Fibroblast of skin of abdomen (primary cell): ENCODE measurements at places on chromosomes 16 and 17.
A peak's percentile ranks its signal among the peaks of the same experiment; 100 is the strongest.

GRCh38 chr17:14595656-14596055, 294.8 kb downstream of the HS3ST3B1 start:
- no peak for DNase-seq

- DNase-seq = no peak
These were observed 2.4 kb downstream of the DYNLRB2 start for GRCh38 chr16:80543162-80543561.

DNA sequence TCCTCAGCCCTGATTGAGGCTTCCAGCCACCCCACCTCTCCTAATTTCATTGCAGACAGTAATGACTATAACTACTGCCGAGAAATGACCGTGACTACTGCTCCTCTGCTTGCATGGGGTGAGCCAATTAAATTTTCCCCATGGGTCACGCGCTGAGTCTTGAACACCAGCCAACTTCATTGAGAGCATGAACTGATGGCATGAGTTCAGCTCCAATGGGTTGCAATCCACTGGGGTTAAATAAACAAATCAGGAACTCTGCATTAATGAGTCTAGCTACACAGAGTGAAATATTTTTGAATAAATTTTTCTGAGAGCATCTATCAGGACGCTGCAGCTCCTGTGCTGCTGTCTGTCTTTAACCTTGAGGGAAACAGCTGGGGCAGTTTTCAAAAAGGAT, 61.6 kb upstream of the CLEC3A start:
- no peak for DNase-seq

- DNase-seq = no peak
These were observed 6.4 kb downstream of the DOC2A start for GRCh38 chr16:30004424-30004776.

DNA sequence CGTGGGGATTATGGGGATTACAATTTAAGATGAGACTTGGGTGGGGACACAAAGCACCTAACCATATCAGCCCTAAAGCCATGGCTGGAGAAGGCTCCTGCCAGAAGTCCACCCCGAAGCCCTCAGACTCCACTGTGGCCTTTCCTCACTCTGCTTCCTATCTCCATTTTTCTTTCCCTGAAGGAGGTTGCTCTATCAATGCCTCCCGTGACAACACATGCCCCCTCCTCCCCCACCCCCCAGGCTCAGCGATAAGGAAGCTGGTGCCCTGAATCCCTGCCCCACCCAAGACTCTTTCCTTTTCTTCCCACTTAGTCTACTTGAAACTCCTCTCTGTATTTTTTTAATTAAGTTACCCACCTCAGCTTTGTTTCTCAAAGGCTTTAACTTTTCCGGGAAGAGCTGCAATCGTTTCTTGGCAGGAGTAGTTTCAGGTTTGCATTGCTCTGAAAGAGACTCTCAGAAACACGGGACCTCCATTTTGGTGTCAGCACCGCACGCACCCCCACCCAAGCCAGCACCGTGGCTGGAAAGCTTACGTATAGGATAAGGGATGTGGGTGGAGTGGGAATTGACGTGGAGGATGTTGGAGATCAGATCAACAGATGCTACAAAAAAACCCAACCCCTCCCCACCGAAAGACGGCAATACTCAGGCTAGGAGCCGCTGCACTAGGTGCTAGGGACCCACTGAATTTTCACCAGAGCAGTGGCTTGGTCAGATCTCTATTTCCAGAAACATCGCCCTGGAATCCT, 15.2 kb upstream of the CA4 start:
- DNase-seq = peak; percentile 36

- DNase-seq = no peak
These were observed 74.9 kb upstream of the CBX4 start for GRCh38 chr17:79913896-79914812.

GRCh38 chr17:40722241-40722640, 18.7 kb upstream of the KRT24 start:
- no peak for DNase-seq

DNA sequence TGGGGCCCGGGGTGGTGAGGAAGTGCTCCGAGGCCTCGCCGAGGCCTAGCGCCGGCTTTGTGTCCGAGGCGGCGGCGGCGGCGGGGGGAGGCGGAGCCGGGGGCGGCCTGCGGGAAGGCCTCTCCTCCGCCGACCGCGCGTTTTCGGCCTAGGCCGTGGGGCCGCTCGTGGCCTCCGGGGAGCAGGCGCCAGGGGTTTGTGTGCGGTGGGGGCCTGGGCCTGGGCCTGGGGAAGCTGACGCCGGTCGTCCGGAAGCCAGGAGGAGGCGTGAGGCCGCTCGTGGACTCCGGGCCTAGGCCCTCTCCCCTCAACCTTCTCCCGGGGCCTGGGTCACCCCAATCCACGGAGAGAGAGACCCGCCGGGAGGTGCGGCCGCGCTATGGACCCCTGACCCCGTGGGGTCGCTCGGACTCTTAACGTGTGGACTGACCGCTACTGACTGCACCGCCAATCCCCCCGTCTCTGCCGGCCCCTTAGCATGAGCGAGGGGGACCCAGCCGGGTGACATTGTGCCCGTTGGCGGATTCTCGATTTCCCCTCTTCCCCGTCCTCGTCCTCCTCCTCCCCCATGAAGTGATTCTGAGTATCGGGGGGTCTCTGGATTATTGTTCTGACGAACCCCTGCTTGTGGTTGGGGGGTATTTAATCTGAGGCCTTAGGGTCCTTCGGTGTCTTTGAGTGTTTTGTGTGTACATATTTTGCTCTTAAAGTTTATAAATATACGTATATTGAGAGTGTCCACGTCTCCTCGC, 660 bp downstream of the RBBP6 start:
- peak; percentile 44 for DNase-seq

DNA sequence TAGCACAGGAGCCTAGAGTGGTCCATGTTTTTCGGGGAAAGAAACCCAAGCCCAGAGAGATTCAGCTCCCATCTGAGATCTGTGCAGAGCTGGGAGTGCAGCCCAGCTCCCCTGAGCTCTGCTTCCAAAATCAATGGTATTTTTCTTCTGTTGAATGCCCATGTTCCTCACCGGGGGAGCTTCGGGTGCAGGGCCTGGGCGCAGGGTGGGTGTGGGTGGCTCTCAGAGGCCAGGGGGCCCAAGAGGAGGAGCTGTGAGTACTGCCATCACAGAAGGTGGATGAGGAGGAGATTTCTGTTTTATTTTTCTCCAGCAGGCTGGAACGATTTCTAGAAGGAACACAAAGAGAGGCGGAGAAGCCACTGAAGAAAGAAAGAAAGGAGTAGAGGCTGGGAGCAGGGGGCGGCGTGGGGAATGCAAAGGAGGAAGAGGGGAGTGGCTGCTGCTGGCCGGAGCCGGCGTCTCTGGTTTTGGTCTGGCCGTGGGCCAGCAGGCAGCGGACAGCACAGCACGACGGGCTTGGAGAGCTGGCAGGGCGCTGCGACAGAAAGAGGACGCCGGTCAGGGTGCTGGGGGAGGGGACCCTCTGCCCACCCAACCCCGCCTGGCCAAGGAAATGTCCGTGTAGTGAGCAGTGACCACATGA, 76.2 kb upstream of the KSR1 start:
- peak; percentile 59 for DNase-seq

GRCh38 chr17:12982224-12982623, 35.6 kb downstream of the ELAC2 start:
- DNase-seq = no peak

GRCh38 chr16:86512301-86512859, 2.1 kb downstream of the FOXF1 start:
- no peak for DNase-seq

DNA sequence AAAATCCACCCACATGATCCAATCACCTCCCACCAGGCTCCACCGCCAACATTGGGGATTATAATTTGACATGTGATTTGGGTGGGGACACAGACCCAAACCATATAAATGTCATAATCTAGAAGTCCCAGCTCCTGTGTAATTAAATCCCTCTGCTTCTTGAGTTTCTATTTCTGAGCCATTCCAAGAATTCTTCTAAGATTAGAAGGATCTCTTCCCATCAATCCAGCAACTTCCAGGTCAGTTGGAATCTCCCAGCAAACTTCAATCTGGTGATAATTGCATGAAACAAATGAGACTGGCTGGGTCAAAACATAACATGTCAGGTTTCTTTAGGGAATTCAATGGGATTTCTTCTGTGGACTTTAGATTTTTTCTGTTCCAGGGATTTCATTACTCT, 127.8 kb upstream of the CDH5 start:
- DNase-seq = peak; percentile 60

DNA sequence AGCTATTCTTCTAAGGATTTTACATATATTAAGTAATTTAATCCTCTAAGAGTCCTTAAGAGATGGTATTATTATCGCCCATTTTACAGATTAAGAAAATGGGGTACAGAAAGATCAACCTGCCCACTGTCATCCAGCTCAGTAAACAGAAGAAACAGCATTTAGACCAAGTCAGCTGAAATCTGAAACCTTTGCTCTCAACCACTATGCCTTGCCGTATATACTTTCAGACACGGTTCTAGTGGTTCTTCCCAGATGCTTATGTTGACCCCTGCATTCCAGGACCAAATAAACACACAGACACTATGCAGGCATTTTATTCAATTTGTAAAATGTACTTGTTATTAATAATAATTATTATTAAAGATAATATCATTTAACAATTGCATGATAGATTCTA, 854.8 kb downstream of the KCNJ2 start:
- no peak for DNase-seq

DNA sequence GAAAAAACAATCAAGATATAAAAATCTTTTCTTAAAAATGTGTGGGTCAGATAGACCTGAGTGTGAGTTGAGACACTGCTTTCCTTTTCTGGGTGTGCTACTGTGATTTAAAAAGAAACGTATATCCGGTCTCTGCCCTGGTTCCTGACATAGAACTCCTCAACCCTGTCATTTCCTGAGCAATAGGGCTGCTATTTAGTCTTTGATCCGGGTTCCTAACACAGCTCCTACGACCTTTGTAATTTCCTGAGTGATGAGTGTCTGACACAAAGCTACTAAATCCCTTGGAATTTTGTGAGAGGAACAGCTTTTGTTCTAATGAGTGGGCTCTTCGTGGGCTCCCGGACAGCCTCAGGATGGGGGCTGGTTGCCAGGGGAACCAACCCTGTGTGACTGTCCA, 93.9 kb upstream of the FA2H start:
- peak; percentile 40 for DNase-seq

- no peak for DNase-seq
These were observed 10.2 kb downstream of the KATNB1 start for GRCh38 chr16:57745768-57746167.

DNA sequence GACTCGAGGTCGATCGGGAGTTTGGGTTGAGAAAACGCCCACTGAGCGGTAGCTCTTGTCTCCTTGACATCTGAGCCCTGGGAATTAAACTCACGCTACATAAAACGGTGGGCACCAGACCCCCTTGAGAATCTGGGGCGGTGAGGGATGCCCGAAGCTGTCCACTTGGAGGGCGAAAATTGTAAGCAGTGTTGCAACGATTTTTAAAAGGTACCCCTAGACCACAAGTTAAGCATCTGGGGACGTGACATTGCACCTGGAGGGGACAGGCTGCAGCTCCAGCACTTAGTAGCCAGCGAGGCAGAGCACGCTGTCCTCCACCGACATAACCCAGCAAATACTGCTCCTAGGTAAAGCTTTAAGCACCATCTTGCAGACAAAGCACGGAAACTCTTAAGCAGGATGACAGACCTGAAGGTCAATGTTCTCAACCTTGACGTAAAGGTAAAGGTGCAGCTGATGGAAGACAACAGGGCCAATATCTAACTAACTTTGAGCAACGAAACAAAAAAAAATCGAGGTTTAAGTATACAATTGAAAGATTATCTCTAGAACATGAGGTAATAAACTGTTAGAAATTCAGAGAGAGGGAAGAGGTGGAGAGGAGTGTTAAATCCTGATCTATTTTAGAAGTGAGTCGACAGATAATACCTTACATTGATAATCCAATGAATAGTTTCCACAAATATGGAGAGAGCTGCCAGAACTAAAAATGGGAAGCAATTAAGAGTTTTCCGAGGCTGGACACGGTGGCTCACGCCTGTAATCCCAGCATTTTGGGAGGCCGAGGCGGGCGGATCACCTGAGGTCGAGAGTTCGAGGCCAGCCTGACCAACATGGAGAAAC, 921 bp upstream of the CDR2 start:
- DNase-seq = no peak

DNA sequence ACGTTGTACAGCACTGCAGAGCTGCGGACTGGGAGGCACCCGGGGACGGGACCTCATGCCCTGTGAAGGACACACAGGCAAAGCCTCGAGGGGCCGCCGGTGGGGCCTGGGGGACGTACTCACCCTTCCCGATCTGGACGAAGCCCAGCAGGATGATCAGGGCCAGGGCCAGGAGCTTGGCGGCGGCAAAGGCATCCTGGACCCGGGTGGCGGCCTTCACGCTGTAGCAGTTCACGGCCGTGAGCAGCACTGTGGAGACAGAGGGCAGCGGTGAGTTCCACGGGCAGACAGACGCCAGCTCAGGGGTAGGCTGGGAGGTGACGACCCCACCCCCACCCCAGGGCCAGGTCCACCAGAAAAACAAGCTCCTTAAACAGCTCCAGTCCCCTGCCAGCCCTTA, 17.7 kb downstream of the SLC7A5 start:
- no peak for DNase-seq

DNA sequence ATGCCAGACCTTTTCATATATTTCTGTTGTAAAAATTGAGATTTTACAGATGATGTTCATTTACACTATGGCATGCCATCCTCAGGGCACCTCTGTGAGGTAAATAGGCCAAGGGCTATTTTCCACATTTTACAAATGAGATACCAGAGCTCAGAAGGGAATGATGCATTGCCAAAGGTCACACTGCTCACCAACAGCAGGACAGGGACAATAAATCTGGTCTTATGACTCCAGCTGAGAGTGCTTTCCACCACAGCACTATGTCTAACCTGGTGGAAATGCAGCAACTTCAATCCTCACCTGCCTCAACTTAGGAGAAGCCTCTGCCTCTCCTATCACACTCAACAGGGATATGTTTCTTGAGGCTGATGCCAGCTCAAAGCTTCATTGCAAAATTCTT, 40.6 kb downstream of the GRIN2A start:
- no peak for DNase-seq

GRCh38 chr16:53787423-53787822, 83.5 kb downstream of the FTO start:
- DNase-seq = no peak

DNA sequence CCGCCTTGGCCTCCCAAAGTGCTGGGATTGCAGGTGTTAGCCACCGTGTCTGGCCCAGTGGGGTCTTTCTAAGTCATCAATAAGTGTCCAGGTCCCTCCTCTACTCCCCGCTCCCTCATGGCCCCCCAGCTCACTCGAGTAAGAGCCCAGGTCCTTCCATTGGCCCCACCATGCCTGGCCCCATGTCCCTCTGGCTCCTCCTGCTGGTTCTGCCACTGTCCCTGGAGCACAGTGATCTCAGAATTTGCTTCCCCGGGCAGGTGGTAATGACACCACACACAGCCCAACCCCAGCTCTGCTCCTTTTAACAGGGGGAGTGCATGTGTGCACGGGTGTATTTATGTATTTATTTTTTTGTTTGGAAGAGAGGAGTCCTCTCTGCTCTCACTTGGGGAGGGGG, 19.6 kb downstream of the MGAT5B start:
- no peak for DNase-seq

DNA sequence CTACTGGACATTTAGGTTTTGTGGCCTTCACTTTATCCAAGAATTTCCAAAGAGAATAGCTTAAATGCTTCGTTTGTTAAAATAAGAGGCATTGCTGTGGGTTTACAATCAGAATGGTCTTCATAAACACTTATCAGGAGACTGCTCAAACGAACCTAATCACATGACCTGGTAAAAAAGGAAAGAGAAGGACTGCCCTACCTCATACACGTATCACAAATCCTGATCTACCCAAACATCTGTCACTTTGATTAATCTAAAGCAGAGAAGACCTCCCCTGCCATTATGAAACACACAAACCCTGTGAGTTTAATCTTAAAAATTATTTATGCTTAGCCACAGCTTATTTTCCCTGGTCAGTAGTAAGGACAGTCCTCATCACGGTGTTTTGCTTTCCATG, 76.6 kb downstream of the PARN start:
- no peak for DNase-seq
